Nasal cavity respiratory epithelium epithelial cell of viscerocranial mucosa (primary cell): ENCODE measurements at places on chromosomes 4 and X. TPM values are rescaled to one million over a fixed set of nuclear protein-coding genes. Genes with fewer than 3 reads are reported as not detected.

Gene DGKQ
- total RNA-seq = 19.1 and 37.9 TPM in 2 replicates

Gene CSAG2
- not detected in 2 replicates for total RNA-seq

Gene NAP1L3
- total RNA-seq = not detected in 2 replicates

Gene CT45A2
- not detected in 2 replicates for total RNA-seq
